ENCODE measurements at places on chromosomes 1 and 21. TPM values are rescaled to one million over a fixed set of nuclear protein-coding genes. Genes with fewer than 3 reads are reported as not detected.

The FBXO2 gene
- 1.6 TPM for polyA plus RNA-seq

The CFAP107 gene
- 1.1 TPM for polyA plus RNA-seq

- no peak for DNase-seq
These were observed 98.0 kb downstream of the ETS2 start for GRCh38 chr21:38903690-38904139.

The CHRM3 gene
- 7.7 TPM for polyA plus RNA-seq

The ERG gene
- polyA plus RNA-seq, result 16.9 TPM

GRCh38 chr1:7229696-7230631 is 444.7 kb downstream of the CAMTA1 start:
- no peak for DNase-seq

Measured in left renal cortex interstitium (tissue), 4 donors.